Left hindlimb (tissue), 1 donor: ENCODE measurements at places on chromosomes 4 and X.

GRCh38 chr4:76016393-76016792 lies 6.9 kb downstream of the CXCL10 start:
- no peak for DNase-seq

- DNase-seq, result no peak
Measured at GRCh38 chr4:184533908-184534307, 59.6 kb upstream of the IRF2 start.

DNA sequence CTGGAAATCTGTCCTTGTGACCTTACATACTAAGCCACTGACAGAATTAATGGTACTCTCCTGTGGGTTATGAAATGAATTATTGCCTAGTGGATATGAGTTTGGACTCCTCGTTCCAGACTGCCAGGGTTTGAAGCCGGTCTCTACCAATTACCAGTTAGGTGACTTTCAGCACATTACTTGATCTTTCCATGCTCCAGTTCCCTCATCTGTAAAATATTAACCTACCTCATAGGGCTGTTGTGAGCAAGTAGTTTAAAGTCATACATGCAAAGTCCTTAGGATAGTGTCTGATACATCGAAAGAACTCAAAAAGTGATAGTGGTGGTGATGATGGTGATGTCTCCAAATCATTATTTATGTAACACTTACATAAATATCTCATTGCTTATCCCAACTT lies 373.5 kb upstream of the ARX start:
- DNase-seq, result no peak

DNA sequence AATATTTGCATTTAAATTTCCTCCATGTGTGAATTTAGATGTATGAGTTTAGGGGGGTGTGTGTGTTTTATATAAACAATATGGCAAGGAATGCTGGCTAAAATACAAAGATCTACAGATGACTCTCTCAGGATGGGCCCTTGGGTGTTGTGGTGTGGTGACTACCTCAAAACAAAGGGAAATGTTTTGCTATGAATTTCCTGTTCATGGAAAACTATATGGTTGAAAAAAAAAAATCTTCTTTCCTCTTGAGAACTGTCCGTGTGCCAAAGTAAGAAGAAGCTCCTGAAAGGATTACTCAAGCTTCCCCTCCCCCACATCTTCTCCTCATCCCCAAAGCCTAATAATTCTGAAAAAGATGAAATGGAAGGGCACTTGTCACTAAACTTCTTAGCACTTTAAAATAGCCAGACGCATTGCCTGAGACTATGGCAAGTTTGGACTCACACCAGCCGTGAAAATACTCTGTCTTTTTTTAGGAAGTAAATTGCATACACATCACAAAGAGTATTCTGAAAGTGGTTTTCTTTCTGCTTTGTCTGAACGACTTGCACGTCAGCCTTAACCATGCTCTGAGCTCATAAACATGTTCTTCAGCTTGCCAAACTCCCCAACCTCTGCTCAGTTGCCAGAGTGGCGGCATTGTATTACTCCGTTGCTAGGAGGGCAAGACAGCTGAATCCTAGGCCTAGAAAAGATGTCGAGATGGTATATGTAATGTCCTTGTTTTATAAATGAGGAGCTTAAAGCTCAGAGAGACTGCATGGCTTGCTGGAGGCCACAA lies 250.4 kb upstream of the JADE1 start:
- DNase-seq, result peak; percentile 71

DNA sequence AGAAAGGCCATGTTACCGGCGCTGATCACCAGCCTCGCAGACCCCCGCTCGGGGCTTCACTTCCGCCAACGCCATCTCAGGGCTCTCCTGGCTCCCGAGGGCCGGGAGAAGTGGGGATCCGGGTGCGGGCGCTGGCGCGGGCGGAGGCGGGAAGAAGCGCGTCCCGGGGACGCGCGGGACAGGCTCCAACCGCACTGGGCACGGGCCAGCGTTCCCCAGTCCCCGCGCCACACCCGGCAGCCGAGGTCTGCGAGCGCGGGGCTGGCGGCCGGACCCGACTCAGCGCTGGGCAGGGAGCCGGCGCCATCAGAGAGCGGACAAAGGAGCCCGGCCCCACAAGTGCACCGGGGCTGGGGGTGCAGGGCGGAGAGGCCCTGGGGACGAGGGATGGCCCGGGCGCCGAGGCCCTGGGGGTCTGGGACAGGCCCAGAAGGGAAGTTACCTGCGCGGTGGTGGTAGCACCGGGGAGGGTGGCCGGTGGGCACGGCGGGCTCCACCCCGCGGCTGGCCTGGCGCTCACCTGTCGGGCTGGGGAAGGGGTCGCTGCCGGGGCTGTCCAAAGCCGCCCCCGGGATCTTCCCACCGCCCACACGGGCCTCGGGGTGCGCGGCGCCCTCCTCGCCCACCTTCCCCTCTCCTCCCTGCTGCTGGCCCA lies 449 bp downstream of the CTPS2 start:
- DNase-seq, result peak; percentile 36

DNA sequence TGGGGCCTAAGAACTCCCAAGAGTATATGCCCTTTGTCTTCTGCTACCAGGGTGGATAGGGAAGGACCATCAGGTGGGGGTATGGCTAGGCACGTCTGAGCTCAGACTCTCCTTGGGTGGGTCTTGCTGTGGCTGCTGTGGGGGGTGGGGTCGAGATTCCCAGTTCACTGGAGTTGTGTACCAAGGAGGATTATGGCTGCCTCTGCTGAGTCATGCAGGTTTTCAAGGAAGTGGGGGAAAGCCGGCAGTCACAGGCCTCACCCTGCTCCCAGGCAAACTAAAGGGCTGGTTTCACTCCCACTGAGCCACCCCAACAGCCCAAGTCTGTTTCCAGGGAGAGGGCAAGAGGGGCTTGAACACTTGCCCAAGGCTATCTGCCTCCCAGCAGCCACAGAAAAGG lies 249.7 kb downstream of the NR3C2 start:
- no peak for DNase-seq

- DNase-seq, result no peak
Measured at GRCh38 chr4:123892368-123892976, 495.9 kb downstream of the SPRY1 start.

GRCh38 chr4:54556051-54556450 lies 101.7 kb upstream of the KIT start:
- DNase-seq, result no peak

GRCh38 chrX:111100191-111100590 lies 4.2 kb downstream of the PAK3 start:
- DNase-seq, result no peak
